SK-N-SH treated with all-trans-retinoic acid at 6 μM for 48 hours (cell line): ENCODE measurements at places on chromosomes 6 and 20.

- ATAC-seq = peak; percentile 56; the same call in 2 of the 3 replicates
Measured at GRCh38 chr6:78615430-78615904, 251.9 kb upstream of the IRAK1BP1 start.

GRCh38 chr6:109690373-109690736 lies 647 bp downstream of the AK9 start:
- peak; percentile 46 for ATAC-seq

DNA sequence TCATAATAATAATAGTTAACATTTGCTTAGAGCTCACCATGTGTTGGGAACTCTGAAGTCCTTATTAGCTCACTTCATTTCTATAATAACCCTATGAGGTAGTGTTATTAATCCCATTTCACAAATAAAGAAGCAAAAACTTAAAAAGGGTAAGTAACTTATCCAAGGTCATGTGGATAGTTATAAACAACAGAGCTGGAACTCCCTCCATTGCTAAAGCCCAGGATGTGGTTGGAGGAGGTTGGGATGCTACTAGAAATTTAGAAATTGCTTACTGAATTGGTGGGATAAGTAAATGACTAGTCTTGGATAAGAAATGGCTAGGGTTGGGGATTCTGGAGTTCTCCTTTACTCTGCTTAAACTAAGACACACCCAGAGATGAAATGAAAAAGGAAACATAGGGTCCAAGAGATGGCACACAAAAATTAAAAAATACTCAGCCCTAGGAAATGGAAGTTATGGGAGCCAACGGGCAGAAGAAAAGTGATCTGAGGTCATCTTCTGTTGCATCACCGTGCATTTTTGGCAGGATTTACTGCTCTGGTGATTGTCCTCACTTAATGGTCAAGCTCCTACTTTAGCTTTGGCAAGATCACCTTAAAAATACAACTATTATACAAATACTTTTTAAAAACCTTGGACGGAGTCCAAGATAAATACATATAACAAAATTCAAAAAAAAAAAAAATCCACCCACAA lies 7.7 kb upstream of the CLIC5 start:
- ATAC-seq = no peak

- ATAC-seq = no peak
Measured at GRCh38 chr20:23023621-23024177, 11.4 kb upstream of the SSTR4 start.

- ATAC-seq = no peak
Measured at GRCh38 chr6:34346175-34347119, 46.0 kb downstream of the NUDT3 start.

GRCh38 chr6:41367061-41367460 lies 31.7 kb downstream of the NCR2 start:
- no peak for ATAC-seq
